Stimulated activated CD4-positive, alpha-beta T cell treated with anti-CD3 and anti-CD28 coated beads, Interleukin-1b, Interleukin-23, amount 100 ng/mL, for 1 hour (primary cell): ENCODE measurements at places on chromosomes 4 and X.

DNA sequence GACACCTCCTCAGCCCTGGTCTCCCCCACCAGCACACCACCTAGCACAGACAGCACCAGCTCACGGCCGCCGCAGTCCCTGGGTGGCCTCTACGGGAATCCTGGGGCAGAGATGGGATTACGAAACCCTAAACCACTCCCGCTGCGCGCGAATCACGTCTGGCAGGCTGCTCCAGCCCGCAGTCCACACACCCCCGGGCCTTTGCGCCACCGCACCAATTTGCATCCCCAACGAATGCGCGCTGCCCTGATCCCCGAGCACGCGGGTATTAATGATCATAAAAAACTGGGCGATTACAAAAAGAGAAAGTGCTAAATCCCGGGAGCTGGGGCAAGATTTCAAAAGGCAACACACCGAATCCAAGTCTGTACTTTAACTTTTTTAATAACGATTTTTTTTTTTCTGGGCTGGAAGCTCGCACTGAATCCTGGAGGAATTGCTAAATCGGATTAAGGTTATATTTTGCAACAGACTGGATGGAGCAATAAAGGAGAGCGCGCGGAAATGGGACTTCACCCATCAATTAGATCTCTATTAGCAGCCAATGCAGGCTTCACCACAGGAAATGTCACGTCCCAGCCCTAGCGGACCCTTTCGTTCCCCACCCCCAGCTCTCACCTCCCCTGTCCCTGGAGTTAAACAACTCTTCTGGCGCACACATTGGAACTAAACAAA is 69.8 kb upstream of the TMEM33 start:
- no peak for DNase-seq

- no peak for DNase-seq
Observed at GRCh38 chr4:95563638-95564337, 15.0 kb upstream of the UNC5C start.

GRCh38 chrX:18971506-18971905 is 12.4 kb downstream of the PHKA2 start:
- DNase-seq: no peak

DNA sequence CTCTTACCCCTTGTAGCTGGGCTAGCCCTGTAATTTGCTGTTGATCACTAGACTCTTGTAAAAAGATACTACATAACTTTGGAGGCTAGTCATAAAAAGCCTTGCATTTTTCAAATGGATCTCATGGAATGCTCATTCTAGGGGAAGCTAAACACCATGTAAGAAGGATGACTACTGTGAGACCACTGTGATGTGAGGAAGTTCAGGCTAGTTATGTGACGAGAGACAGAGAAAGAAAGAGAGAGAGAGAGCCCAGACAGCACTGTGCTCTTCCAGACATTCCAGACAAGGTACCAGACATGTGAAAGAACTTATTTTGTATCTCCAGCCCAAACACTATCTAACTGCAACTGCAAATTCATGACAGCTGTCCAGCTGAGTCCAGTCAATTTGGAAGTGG is 404.6 kb upstream of the PITX2 start:
- DNase-seq: no peak

- no peak for DNase-seq
Observed at GRCh38 chr4:84379917-84380641, 119.0 kb downstream of the NKX6-1 start.

- no peak for DNase-seq
Observed at GRCh38 chr4:70183168-70183939, 12.2 kb upstream of the ODAM start.

- no peak for DNase-seq
Observed at GRCh38 chr4:182521011-182521410, 277.8 kb downstream of the TENM3 start.

GRCh38 chr4:26839534-26839951 is 21.1 kb upstream of the STIM2 start:
- no peak for DNase-seq
